NCI-H446 treated with DMSO at 0.1 percent for 48 hours (cell line): ENCODE measurements at places on chromosomes 4 and X.

GRCh38 chr4:53196882-53197771 is 168.7 kb downstream of the SCFD2 start:
- peak; percentile 59 for DNase-seq

DNA sequence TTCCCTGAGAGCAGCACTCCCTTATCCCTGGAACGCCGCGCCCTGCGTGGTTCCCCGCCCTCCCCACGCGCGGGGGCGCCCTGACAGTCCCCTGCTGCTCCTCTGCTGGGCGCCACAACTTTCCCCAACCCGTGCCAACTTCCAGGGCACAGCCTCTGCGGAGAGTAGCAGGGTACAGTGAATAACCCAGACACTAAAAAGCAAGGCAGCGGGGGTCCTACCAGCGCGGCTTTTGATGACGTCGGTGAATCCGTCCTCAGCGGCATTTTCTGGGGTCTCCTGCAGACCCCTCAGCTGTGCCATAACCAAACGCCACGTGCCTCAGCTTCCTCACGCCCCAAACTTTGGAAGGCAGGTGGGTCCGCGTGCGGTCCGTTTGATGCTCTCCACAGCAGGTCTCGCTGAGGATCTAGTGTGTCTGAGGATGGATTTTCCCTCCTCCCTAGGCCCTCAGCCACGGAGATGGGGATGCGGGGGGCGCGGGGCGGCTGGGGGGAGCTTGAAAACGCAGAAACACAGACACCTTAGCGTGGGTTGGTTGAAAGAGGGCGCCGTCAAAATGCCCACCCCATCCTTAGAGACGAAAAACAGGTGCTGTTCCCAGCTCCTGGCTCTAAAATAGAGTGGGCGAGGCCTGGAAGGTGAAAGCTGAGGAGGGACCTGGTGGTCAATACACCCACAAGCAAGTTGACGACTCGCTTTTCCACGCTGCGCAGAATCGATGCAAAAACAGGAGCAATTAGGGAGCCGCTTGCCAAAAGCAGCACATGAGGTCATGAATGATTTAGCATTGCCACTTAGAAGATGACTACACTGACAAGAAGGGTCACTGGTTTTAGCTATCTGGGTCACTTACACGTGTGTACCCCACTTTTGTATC is 405.6 kb downstream of the FAM47A start:
- no peak for DNase-seq

DNA sequence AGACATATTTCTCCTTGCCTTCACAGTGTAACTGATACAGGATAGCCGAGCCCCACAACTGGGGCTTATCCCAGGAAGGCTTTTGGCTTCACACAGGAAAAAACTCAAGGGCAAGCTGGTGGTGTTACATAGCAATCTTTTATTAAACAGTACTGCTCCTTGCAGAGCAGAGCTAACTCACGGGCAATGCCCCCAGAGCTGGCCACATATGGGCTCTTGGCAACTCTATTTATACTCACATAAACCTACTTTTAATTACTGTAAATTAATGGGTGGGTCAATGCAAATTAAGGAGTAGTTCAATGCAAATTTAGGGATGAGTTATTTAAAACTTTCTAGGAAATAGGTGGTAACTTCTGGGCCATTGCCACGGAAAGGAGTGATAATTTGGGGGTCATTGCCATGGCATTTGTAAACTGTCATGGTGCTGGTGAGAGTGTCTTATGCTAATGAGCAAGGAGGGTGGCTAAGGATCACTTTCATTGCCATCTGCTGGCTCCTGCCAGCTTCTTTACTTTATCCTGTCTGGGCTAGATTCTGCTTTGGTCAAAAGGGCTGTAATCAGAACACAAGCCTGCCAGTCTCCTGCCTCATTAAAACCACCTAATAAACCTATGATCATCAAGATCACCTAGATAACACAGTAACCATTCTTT is 288.8 kb downstream of the CENPC start:
- DNase-seq, result no peak

GRCh38 chr4:5399790-5400421 is 308.5 kb downstream of the EVC2 start:
- DNase-seq, result no peak

GRCh38 chr4:112927544-112927943 is 121.9 kb upstream of the ANK2 start:
- DNase-seq, result no peak

- DNase-seq, result no peak
Measured at GRCh38 chr4:157655096-157655809, 434.7 kb downstream of the GRIA2 start.

GRCh38 chrX:119757979-119758730 is at the start of gene SOWAHD:
SOWAHD (plus strand) TSS chrX:119758588; CDS start chrX:119758668, 80 bp downstream.
- DNase-seq, result no peak

DNA sequence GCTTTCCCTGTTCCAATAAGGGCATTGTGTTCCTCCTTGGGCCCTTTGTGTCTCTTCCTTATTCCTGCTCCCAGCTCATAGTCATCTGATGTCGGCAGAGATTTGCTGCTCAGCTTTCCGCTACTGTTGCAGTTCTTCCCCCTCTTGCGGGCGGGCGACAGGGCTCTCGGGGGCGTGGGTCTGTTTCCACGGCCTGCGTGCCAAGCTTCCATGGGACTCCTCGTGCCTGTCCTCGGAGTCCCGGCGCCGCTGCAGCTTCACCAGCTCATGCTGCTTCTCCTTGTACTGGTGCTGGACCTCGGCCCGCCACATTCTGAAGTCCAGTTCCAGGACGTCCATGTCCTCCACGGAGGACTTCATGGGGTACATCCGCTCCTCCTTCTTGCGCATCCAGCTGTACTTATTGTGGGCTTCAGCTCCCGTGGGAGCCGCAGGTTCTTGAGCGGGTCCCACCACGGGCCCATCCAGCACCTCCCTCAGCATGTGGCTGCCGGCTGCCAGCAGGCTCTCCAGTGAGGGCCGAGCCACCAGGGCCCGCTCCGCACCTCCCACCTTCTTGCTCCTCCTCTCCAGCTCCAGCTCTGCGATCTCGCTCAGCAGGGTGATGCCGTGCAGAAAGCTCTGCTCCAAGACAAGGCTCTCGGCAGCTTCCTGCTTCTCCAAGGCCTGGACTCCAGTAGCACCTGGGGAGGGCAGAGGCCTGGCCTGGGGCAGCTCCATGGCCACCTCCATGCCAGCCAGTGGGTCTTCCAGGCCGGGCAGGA is 74.1 kb upstream of the UCP1 start:
- no peak for DNase-seq

DNA sequence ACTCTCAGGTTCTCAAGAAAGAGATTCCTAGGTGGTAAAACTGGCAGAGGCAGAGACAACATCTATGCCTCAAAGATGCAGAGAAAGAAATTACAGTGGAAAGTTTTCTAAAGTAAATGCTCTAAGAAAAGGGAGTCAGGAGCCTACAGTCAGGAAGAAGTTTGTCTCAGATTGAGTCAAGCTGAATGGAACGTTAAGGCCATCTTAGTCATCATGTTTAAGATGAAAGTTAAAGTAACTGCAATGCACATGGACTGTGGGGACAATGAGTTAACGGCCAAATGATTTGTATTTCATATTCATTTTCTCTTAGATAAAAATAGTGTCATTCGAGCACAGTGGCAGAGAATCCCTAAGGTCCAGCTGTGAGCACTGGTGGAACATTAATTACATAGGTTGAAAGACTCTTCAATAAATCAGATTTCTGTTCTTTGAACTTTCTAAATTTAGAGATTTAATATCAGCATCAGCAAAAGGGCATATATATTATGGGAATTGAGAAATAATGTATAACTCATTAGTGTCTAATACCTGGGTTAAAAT is 384.6 kb downstream of the DTHD1 start:
- no peak for DNase-seq

DNA sequence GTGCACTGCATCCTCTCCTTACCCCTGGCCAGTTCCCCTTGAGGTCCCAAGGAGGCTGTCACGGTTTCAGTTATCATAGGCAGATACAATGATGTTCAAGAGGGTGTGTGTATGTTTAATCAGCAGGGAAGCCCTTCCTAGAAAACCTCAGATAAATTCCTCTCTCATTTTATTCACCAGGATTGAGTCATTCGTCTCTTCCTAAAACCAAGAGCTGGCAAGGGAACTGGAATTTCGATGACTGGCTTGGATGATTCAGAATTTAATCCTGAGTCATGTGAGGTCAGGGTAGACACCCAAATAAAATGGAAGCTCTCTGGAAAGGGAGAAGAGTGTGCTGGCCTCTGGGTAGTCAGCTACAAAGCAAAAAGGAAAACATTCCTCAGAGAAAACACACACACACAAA is 106.2 kb upstream of the RAPGEF2 start:
- peak; percentile 53 for DNase-seq

- DNase-seq, result no peak
Measured at GRCh38 chr4:114383067-114383466, 215.5 kb upstream of the UGT8 start.

DNA sequence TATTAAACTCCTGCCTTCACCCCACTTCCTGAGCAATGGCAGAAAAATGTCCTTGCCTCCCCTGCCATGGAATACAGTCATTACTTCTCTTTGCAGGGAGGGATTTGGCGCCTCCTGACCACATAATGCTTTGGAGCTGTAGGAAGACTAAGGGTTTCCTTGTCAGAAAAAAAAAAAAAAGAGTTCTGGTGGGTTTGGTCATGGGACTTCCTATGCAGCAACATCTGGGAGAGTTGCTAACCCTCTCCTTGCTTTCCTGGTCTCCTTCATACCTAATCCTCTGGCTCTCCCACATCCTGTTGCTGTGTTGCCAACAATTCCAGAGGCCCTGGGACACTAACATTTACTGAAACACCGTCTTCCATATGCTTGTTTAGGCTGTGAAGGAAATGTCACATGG is 75.1 kb upstream of the MBNL3 start:
- DNase-seq, result no peak

GRCh38 chr4:89290727-89291516 is 16.7 kb downstream of the GPRIN3 start:
- DNase-seq, result no peak

- DNase-seq, result no peak
Measured at GRCh38 chr4:167431371-167431770, 197.1 kb upstream of the SPOCK3 start.

- no peak for DNase-seq
Measured at GRCh38 chr4:1472911-1473518, 66.8 kb upstream of the NKX1-1 start.

- DNase-seq, result no peak
Measured at GRCh38 chr4:28073860-28074555, 1213.4 kb downstream of the STIM2 start.

DNA sequence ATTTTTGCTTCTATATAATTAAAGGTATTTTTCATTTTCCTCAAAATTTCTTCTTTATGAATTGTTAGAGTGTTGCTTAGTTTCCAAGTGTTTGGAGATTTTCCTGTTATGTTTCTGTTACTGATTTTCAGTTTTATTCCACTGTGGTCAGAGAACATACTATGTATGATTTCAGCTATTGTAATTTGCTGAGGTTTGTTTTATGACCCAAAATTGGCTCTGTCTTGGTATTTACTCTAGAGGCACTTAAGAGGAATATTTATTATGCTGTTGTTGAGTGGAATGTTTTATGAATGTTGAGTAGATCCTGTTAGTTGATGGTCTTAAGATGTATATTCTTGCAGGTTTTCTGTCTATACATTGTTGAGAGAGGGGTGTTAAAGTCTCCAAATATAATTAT is 263.5 kb downstream of the PABPC4L start:
- no peak for DNase-seq

DNA sequence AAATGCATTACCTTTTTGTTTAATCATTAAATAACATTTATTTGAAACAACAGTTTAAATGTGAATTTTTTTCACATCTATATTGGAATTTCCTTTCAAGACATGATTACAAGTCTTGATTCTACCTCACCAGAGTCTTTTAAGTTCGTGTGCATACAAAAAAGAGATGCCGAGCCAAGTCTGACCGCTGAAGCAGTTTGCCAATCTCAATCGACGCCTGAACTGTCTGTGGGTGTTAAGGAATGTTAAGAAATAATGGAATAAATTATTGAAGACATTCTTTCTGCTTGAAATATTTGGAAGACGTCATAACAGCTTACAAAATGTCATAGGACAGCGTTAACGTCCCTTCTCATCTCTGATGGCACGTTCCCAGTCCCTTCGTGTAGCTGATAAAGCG is 27.9 kb upstream of the TNIP3 start:
- no peak for DNase-seq

DNA sequence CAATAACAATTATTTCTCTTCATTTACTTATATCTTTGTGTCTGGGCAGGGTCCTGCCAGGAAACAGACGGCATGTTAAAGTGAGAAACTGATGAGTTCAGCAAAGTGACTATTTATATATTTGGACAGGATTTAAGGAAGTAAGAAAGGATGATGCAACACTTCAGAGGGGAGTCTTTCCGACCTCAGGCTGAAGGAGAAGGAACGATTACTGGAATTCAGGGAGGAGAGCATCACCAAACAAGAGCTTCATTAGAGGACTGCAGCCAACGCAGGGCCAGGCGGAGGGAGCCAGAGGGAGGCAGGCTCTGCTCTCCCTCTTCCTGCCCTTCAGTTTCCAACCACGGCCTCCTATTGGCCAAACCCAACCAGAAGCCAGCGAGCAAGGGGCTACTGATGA is 1.5 kb upstream of the TLR7 start:
- DNase-seq, result no peak

GRCh38 chrX:7574325-7574724 is 268.6 kb upstream of the VCX start:
- no peak for DNase-seq

- peak; percentile 65 for DNase-seq
Measured at GRCh38 chr4:100742045-100742444, 224.2 kb upstream of the EMCN start.

- no peak for DNase-seq
Measured at GRCh38 chrX:20063716-20064351, 52.9 kb downstream of the MAP7D2 start.

DNA sequence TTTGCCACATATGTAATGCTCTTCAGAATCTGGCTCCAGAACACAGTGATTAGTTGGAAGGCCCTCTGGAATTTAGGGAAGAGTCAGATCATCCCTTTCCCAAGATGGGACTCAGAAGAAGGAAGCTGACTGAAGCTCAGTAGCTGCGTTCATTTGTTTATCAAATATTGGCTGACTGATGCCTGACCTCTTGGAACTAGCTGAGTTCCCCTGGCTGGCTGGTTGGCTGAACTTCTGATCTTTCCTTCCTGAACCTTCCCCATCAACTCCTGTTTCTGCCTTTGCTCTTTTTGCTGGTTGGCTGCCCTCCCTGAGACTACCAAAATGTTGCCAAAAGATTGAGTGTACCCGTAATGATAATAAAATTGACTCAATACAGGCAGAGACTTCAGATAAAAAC is 866.5 kb upstream of the INTU start:
- DNase-seq, result no peak
